ENCODE measurements at places on chromosomes 5 and 9.
A peak's percentile ranks its signal among the peaks of the same experiment; 100 is the strongest.

DNA sequence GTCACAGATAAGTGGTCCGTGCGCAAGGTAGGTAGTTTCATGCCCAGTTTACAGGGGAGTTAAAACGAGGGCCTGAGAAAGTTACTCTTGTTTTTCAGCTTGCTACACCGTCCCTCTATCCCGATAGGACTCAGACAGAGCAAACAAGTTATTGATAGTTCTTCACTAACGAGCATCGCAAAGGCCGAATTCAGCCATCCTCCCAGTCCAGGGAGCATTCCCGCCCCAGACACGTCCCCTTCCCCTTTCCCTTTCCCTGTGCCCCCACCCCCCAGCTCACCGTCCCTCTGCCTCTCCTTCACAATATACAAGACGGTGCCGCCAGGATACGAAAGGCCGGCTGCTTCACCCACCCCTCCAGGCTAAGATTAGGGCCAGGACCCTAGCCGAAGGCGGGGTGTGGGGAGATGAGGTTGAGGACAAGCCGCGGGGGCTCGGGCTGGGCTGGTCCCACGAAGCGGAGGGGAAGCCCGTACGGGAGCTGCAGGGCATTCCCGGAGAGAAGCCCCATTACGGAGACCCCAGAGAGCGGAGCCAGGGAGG, 599 bp downstream of the KIAA1191 start:
- DNase-seq = no peak

DNA sequence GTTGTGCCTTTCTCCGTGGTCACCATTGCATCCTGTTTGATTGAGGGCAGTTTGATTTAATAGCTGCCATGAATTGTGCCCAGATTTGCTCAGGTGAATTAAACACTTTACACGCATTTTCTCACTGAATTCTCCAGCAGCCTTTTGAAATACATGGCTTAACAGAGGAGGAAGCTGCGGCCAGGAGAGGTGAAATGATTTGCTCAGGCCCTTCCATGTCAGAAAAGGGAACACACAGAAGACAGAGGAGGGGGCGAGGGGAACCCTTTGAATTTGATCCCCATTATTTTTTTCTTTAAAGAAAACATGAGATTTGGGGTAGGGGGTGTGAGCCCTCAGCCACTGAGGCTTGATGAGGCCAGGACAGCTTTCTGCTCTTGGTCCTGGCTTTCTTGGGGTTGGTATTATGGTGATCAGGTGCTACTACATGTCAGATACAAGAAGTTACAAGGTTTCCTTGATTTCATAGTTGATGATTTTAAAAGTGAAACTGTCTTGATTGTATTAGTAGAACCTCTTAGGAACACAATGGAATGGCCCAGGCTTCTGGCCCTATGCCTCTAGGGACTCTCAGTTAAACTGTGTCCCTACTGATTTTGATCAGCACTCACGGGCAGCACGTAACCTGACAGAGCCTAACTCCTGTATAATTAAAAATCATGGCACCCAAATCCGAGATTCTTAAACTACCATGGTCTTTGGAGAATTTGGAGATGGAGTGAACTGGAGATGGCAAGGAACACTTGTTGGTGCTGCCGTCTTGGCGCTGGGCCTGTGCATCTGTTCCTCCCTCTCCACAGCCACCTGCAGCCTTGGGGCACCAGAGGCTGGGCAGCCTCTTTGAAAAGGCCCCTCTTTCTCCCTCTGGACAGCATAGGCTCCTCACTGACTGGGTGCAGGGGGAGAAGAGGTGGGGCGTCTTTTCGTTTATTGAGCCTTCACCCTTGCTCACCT, 107.9 kb downstream of the TRIO start:
- DNase-seq = no peak

DNA sequence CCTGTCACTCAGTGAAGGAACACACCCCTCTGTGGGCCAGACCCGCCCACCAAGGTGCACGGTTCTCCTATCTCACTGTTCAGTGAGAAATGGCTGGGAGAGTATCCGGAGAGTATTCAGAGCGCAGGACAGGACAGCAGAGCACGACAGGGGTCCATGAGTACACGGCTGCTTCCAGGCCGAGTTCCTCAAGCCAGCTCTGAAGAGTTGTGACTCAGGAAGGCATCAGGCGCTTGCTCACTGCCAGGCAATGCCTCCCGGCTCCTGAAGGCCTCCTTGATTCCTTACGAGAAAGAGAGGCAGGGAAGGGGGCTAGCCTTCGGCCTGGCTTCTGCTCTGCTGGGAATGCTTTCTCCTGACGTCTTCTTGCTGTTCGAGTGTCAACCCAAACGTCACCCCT, 132.1 kb upstream of the PPP1R26 start:
- DNase-seq = no peak

GRCh38 chr9:137278061-137278701, 655 bp downstream of the TOR4A start:
- DNase-seq = no peak

DNA sequence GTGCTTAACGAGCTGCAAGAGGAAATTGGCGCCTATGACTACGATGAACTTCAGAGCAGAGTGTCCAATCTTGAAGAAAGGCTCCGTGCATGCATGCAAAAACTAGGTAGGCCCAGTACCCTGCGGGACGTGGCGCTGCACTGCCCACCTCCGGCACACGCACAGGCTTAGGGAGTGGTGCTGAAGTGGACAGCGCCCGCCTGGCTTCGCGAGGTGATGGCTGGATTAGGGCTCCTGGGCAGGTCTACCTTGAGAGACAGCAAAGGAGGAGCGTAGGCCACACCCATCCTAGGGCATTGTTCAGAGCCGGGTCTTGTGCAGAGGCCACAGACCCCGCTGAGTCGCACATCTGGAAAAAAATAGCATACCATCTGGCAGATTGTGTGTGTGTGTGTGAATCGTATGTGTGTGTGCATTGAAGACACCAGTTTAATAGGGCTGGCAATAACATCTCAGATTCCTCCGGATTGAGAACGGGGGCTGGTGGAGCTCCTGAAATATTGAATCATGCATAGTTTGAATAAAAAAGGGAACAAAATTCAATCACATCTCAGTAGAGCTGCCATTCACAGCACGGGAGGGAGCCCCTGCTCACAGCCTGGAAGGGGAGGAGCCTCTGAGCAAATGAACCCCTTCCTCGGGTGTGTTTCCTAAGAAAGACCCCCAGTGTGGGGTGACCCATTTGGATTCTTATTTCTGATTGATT, 11.1 kb downstream of the OLFM1 start:
- no peak for DNase-seq

DNA sequence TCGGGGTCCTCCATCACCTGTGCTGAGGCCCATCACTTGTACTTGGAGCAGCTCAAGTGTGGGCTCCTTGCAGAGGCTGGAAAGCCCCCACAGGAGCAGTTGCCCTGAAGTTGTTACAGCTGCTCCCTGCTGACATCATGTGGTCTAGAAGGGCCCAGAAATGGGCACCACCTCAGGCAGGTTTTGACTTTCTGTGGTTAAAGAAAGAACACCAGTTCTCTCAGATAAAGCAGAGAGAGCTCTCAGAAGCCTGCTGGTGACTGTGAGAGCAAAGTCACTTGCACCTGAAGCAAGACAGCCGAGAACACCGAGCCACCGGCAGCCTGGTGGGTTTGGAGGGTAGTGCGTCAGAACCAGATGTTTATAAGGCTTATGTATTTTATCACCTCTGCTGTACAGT, 70.4 kb downstream of the MVB12B start:
- peak; percentile 41 for DNase-seq

DNA sequence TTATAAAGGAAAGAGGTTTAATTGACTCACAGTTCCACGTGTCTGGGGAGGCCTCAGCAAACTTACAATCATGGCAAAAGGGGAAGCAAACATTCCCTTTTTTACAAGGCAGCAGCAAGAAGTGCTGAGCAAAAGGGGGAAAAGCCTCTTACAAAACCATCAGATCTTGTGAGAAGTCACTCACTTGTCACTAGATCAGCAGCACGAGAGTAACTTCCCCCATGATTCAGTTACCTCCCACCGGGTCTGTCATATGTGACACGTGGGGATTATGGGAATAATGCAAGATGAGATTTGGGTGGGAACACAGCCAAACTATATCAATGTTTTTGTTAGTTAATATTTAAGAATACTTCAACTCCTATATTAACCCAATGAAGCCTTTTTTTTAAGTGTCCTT, 275.2 kb upstream of the CDH9 start:
- DNase-seq = no peak

DNA sequence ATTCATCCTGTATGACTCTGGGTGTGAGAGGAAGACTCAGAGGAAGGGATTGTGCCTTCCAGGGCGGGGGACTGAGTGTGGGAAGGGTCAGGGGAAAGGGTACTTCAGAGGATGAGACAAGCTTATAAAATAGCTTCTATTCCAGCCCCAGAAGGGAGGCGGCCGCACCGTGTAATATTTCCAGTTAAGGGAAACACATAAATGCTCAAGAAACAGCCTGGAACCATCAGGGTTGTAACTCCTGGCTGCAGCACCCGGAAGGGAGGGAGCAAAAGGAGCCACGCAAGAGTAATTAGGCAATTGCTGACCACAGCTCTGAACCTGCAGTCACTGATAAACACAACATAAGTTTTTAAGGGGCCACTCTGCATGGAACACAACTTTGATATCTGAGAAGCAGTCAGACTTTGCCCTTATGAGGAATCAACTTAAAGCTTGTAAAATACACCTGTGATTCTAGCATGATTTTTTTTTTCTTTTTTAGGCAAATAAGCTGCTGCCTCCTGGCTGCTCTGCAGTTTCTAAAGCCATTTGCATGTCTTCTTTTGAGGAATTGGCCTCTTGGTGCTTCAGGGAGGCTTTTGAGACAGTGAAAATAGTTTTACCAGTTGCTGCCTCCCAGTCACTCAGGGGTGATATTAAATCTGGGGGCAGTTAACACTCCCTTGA, 382.7 kb downstream of the ENC1 start:
- DNase-seq = no peak

DNA sequence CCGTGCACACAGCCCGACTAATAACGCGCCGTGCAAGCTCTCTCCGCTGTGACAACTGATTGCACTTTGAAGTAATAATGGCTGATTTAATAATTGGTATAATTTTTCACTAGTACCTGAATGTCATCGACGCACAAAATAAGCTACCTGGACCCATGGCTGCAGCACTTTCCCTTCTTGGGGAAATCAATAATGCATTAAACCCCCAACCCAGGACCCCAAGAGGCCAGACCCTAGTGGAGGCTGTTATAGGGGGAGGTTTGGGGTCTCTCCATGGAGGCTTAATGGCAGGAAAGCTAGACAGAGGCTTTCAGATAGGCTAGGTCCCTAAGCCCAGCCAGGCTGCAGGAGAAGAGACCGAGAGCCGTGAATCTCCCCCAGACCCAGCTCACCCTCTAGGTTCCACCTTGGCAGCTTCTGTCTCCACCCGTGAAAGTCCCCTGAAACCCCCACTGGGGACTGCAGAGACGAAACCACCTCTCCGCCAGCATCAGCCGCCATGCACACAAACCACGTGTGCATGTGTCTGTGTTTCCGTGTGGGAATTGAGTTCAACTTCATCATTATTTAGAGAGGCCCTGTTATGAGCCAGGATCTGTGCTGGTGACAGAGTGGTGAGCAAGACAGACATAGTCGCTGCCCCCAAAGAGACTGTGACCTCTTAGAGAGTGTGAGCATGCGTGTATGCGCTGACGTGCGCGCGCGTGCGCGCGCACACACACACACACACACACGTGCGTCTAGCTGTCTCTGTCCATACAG, 168.6 kb upstream of the MVB12B start:
- no peak for DNase-seq

DNA sequence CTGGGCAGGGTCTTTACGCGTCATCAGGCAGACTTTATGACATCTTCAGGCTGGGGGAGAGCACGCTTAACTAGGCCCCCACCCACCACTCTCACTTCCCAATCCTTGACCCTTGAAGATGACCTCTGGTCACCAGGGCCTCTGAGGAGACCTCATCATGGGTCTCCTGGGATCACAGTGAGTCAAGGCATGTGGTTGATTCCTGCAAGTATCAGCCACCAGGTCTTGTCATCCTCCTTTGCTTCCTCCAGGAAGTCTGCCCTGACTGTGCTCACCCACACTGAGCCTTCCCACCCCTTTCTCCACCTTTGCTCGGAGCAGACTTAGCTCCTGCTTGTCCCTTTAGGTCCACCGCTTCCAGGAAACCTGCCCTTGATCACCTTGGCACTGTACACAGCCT, 17.3 kb downstream of the ODF2 start:
- no peak for DNase-seq

GRCh38 chr5:197892-198489, 6.7 kb downstream of the LRRC14B start:
- no peak for DNase-seq

GRCh38 chr9:90842996-90843395, 41.4 kb downstream of the SYK start:
- no peak for DNase-seq

- no peak for DNase-seq
These were observed 66.8 kb downstream of the AMBP start for GRCh38 chr9:114011313-114011712.

- no peak for DNase-seq
These were observed 198.3 kb downstream of the KCTD16 start for GRCh38 chr5:144369006-144369405.

- DNase-seq = no peak
These were observed 41.4 kb downstream of the DAB2IP start for GRCh38 chr9:121692606-121693387.

- DNase-seq = no peak
These were observed 63.1 kb downstream of the GTF3C4 start for GRCh38 chr9:132733260-132733815.

DNA sequence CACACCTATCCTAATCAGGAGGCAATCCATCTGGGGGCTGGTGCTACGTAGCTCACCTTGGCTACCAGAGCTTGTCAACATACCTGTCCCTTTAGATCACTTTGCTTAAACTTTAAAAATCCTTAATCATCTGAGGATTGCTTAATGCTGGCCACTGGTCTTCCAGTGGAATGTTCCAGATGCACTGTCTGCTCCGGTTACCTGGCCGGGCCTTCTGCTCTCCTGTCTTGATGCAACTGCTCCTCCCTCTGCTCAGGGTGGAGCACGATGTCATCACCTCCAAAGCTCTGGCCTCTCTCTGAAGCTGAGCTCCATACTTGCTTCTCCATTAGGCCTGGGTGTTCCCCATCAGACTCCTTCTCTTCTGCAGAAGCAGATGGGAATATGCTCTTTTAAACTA, 106.5 kb upstream of the OTULINL start:
- no peak for DNase-seq

GRCh38 chr5:40991168-40991980, 79.8 kb downstream of the MROH2B start:
- no peak for DNase-seq

- no peak for DNase-seq
These were observed 69.5 kb upstream of the HAND1 start for GRCh38 chr5:154547551-154547950.

DNA sequence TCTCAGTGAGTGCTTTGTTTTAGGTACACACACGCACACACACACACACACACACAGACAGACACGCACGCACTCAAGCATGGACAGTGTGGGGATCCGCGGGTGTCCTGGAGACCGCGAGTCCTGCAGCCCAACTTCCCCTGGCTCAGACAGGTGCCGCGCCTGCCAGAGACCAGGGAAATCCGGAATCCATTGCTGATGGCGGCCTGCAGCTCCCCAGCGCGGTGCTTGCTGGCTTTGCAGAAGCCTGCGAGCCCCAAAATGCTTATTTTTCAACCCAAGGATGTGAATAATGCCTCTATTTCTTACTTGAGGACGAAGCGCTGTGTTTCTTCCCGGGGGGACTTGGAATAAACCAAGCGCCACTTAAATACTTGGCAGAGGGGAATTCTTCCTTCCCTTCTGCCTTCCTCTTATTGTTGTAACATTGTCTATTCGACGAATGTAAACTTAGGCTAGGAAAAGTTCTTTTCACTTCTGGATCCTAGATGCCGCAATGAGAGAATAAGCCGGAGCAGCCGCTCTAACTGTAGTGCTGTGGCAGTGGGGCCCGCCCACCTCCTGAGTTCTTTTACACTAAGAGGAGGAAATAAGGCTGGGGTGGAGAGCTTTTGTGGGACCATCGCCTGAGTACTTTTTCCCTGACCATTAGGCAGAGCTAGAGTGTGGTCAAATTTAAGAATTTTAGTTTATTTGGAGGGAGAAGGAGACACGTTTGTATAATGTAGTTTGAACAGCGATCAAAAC, 802 bp downstream of the ITGA2 start:
- no peak for DNase-seq
